Mammary epithelial cell (primary cell): ENCODE measurements at places on chromosomes 6 and 20.

DNA sequence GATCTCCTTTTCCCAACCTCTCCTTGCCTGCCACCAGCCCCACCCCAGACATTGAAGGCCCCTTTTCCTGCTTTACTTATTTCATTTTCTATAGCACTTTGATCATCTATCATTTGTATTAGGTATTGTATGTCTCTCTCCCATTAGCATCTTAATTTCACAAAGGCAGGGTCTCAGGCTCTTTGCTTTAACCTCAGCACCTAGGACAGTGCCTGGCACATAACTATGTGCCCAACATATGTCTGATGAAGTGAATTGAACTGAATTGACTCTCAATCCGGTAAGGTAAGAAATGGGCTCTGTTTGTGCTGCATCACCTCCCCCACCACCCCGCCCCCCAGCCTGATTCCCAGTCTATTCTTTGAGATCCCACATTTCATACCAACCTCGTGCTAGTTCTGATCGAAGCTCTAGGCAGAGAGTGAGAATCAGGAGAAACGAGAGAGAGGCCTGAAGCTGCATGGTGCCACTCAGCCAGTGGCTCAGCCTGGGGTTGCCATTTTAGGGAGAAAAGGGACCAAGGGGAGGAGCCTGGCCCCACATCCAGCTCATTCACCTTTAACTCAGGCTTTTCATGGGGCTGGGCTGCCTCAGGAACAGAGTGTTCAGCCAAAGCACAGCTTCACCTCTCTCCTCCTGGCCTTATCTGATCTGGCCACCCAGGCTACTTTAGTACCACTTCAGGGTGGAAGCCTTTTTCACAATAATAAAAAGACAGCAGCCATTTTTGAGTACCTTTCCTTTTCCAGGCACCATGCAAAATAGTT, at the start of gene SPINT3:
Gene SPINT3 (minus strand): TSS at position 476 of the 767 bp plus-strand sequence. CDS start 14 bp downstream, at position 462.
- no peak for DNase-seq

- no peak for DNase-seq
These were observed 5.8 kb upstream of the CDC5L start for GRCh38 chr6:44381739-44382138.

GRCh38 chr6:68771426-68771825, 136.3 kb downstream of the ADGRB3 start:
- DNase-seq = no peak

DNA sequence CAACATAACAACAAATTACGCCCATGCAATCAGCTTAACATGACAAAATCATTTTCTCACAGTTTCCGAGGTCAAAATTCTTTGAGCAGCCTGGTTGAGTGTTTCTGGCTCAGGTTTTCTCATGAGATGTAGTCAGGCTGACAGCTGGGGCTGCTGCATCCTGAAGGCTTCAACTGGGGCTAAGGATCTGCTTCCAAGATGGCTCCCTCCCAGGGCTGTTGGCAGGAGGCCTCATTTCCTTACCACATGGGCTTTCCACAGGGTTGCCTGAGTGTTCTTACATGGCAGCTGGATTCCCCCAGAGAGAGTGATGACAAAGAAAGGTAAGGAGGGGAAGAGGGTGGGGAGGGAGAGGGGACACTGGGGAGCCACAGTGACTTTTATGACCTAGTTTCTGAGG, 63.1 kb upstream of the NNAT start:
- DNase-seq = no peak

GRCh38 chr20:1906361-1907051, 11.3 kb downstream of the SIRPA start:
- no peak for DNase-seq

DNA sequence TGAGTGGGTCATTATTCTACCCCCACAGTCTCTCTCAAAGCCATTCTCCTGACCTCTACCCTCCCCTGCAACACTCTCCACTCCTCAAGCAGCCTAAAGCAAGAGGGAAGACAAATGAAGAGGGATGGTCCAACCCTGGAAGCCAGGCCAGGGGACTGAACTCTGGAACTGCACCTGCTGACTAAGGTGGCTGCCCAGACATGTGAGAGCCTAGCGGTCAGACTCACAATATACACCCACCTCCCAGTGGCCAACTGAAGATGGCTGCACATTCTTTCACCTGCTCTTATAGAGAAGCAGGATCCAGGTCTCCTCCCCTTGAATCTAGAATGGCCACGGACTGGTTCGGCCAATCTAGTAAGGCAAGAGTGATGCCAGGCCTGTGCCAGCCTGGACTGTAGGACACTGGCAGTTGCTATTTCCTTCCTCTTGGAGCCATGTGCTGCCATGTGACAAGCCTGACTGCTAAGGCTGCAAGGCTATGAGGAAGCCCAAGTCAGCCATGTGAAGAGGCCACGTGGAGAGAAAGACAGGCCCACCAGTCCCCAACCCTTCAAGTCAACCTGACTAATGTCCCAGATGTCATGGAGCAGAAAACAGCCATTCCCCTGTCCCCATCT, 31.8 kb downstream of the ACSS1 start:
- DNase-seq = no peak

GRCh38 chr6:85576476-85576875, 17.2 kb downstream of the SNX14 start:
- no peak for DNase-seq

- DNase-seq = peak; percentile 7
These were observed at the start of gene EBF4 for GRCh38 chr20:2692036-2692885. Gene EBF4, plus strand, starts transcription at chr20:2692780. Its CDS starts 866 bp downstream, at chr20:2693646.

- DNase-seq = no peak
These were observed 1269.3 kb downstream of the GRIK2 start for GRCh38 chr6:102662851-102663250.

GRCh38 chr6:50330347-50330746, 280.6 kb upstream of the DEFB112 start:
- no peak for DNase-seq

- DNase-seq = no peak
These were observed 457.2 kb downstream of the KIF16B start for GRCh38 chr20:16115911-16116552.

- DNase-seq = no peak
These were observed 216.2 kb downstream of the CD83 start for GRCh38 chr6:14333556-14334305.

DNA sequence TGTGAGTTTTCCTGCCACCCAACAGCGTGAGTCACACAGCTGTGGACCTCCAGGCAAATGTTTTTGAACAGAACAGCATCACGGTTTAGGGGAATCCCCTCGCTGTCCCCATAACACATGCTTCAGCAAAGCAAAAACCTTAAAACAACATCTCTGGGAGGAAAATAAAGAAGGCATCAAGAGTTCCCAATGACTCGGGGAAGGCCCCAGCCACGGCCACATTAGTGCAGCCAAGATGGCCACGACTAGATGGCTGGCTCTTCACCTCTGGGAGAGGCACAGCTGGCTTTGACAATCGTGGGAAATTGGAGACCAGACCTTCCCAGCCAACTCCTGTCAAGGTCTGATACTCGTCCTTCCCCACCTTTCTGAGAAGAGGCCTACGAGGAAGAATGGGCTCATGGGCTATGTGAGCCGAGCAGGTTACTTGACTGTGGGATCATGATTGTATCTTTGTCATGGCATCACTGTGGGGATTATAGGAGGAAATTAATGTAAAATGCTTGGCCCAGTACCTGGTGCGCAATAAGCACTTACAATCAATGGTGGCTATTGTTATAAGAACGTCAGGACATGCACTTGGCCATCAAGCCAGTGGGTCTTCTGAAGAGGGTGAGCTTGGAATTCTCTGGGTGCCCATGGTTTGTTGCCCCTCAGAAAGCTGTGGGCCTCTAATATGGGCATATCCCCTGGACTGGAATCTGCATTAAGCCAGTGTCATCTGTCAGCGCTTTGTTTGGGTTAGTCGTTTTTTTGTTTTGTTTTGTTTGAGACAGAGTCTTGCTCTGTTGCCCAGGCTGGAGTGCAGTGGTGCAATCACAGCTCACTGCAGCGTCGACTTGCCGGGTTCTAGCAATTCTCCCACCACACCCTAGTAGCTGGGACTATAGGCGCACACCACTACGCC, 43.6 kb downstream of the FGD2 start:
- DNase-seq = peak; percentile 96

DNA sequence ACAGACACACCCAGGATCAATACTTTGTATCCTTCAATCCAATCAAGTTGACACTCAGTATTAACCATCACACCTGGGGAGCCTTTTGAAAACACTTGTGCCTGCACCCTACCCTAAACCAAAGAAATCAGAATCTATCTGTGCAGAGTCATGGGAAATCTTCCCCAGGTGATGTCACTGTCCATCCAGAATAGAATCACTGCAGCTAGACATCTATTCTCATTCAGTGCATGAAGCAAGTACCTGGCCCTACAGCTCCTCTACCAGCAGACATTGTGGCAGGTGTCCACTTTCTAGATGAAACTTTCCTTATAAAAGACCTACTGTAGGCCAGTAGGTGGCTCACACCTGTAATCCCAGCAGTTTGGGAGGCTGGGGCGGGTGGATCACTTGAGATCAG, 262.4 kb upstream of the MARCKS start:
- DNase-seq = peak; percentile 12

DNA sequence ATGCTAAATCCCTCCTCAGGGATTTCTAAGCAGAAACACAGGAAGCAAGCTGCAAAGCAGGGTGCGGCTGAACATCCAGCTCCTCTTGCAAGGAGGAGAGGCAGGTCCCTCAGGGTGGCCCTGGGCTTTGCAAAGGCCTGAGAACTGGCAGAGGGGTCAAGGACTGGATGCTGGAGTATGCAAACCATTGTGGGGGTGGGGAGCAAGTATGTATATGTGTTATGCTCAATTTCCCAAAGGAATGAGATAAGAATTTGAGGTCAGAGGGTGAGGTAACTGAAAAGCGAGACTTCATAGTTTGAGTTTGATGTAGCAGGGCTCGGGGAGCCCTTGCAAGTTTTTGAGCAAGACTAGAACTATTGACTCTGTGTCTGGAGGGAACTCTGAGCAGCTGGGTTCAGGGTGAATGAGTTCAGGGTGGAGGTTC, 11.2 kb downstream of the SLC22A2 start:
- no peak for DNase-seq

DNA sequence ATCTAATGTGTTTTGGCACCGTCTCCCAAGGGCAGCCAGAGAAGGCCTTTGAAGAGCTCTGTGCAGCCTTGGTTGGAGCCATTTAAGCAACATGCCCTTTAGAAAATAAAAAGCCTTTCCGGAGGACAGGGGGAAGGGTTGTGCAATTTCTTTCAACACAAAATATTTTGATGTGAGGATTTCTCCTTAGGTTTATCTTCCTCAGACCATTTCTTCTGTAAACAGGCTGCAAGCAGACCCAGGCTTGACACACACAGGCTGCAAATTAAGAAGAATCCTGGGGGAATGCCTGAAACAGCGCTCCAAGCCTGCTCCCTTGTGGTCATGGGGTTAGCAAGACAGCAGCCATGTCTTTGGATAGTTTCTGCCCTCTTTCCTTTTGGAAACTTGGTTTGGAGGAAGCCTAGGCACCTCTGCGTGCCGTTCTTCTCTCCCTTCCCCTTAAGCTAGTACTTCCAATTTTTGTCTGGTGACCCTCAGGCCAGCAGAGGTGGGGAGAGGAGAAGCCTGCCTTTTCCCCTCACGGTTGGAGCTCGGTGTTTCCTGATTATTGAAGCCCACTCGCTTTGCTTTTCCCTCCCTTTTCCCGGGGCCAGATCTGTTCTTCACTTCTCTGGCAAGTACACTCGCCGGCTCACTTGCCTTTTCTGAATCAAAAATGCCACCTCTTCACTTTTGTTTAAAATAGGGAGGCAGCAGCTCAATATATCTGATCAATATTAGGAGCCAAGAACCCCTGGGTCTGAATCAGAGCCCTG, 39.6 kb upstream of the NOX3 start:
- DNase-seq = no peak

- no peak for DNase-seq
These were observed 9.4 kb downstream of the PCK1 start for GRCh38 chr20:57570145-57570850.

DNA sequence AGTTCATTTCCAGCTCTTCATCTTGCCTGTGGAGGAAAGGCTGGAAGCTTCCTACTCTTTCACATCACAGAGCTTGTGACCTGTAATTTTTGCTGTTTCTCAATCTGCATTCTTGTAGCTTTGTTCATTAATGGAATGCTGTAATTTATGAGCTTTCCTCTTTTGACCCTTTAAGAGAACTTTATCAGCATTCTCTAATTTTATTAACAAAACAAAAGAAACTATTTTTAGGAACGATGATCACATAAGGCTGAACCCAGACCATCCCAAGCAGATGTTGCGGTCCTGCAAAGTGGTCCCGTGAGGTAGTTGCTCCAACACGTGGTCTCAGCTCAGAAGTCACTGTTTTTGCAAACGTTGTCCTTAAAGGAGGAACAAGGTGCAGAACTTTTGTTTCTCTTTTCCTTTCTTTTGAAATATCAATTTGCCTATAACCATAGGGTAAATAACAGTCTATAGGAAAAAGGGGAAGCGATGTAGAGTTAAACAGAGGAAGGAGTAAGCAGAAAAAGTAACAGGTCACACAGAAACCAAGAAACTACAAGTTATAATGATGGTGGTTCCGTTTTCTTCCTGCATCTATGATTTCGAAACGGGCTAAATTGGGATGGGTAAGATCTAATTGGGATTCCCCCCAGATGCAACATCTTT, 121.3 kb upstream of the PHACTR1 start:
- DNase-seq = peak; percentile 44

DNA sequence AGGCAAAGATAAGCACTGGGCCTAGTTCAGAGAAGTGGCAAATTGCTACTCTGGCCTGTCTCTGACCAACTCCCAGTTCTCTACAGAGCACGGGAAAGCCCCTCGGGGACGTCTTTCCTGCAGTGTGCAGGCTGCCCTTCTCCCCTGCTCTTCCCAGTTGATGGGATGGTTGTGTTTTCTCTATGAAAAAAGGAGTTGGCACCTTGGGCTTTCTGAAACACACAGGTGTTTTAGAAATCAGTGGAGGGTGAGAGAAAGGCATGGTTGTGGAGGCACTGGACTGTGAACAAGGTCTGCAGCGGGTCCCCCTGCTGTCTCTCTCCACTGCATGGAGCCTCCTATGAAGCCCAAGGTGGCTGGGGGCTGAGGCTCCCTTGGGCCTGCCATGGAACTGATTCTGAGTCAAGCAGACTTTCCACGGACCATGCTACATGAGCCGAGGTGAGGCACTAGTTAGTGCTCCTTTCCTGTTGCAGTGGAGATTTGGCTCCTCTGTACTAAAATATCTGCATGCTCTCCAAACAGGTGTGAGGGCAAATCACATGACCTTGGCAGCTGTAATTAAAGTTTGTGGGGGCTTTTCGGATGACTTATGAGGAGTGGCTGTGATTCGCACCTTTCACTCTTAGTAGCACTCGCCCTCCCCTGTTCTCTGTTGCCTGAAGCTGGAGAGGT, 16.3 kb downstream of the GTSF1L start:
- no peak for DNase-seq

DNA sequence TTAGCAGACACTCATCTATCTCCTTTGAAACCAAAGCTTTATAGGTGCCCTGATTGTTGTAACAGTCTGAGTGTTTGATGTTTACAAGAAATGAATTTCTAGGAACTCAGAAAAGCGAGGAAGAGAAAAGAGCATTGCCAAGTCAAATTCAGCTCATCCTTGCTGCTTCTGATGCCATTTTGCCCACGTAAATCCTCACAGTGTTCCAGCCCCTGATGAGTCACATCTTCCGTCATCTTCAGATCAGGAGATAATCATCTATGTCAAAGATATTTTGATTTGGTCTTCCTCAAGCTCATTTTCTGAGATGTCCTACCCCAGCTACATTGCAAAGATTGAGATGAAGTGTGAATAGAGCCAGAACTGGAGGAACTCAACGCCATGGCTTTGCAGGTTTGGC, 426.2 kb downstream of the BMP2 start:
- DNase-seq = no peak
